Esophagus squamous epithelium (tissue), 5 donors: ENCODE measurements at places on chromosomes 7 and 10. TPM values are rescaled to one million over a fixed set of nuclear protein-coding genes. Genes with fewer than 3 reads are reported as not detected.

- no peak for DNase-seq
These were observed 78.7 kb downstream of the GATA3 start for GRCh38 chr10:8133146-8133545.

- no peak for DNase-seq
These were observed 83.3 kb upstream of the DNAJC1 start for GRCh38 chr10:22086730-22087401.

DNA sequence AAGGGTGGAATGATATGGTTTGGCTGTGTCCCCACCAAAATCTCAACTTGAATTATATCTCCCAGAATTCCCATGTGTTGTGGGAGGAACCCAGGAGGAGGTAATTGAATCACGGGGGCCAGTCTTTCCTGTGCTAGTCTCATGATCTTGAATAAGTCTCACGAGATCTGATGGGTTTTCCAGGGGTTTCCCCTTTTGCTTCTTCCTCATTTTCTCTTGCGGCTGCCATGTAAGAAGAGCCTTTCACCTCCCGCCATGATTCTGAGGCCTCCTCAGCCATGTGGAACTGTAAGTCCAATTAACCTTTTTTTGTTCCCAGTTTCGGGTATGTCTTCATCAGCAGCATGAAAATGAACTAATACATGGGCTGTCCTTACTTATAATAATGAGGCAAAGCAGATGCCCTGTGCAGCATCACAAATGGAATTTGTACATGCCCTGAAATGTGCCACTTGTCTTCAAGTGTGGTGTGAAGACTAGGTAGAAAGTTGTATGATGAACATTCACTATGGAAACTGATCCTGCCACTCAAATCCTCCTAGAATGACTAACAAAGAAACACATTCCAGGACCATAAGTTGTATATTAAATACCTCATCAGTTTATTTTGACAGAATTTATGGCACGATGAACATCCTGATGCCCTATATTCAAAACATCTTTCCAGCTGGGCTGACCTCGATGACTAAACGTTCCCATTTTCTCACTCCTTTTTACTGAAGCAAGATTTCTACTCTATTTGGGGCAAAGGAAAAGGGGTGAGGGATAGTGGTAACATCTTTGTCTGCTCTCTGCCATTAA, 122.8 kb upstream of the CTTNBP2 start:
- no peak for DNase-seq

DNA sequence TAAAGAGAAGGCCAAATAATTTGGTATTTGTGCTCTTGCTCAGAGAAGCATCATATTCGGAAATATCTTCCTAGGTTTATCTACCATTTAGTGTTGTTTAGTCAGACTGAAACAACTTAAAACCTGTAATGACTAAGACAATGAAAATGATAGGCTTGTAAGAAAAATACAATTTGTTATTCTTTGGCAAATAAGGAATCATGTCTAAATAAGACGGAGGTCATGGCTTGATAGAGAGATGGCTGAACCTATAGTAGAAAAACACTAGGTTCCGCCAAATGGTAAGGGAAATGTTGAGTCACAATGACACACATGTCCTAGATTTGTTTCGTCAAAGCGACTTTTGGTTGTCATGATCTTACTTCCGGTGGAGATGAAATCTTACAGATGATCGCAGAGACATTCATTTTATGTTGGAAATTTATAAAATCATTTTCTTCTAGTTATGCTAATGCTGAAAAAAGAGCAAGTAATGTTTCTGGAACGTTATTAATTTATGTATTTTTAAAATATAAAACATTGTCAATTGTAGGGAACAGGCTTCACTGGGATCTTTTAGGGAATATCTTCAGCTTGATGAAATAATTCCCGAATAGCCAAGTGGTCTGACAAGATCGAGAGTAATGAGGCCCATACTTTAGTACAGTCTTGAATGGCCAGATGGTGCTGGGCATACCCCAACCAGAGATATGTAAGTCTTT, 1.0 kb downstream of the SRGN start:
- DNase-seq, result no peak

GRCh38 chr10:43055991-43056567, 20.8 kb upstream of the RET start:
- no peak for DNase-seq

DNA sequence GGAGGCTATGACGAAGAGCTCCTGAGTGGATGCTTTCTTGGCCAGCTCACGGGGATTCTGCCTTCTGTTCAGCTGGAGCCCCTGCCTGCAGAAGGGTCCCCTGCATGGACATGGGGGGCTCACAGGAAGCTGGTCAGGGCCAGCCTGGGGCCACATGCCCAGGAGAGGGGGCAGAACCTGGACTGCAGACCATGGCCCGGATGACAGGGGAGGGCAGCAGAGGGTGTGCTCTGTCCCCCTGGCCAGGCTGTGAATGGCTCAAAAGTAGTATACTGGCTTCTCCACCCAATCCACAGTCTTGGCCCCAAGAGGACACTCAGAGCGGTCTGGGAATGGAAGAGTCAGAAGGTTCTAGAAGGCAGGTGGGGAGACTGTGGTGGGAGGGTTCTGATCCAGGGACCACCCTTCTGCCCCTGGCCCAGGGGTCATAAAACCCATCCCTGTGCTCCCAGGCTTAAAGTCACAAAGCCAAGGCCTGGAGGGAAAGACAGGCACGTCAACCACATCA, 40.3 kb downstream of the PPIF start:
- no peak for DNase-seq

The CRHR2 gene
- total RNA-seq, result under 0.01 TPM

The GPC2 gene
- 0.57 TPM for total RNA-seq
